ENCODE measurements at places on chromosomes 3 and 15.

DNA sequence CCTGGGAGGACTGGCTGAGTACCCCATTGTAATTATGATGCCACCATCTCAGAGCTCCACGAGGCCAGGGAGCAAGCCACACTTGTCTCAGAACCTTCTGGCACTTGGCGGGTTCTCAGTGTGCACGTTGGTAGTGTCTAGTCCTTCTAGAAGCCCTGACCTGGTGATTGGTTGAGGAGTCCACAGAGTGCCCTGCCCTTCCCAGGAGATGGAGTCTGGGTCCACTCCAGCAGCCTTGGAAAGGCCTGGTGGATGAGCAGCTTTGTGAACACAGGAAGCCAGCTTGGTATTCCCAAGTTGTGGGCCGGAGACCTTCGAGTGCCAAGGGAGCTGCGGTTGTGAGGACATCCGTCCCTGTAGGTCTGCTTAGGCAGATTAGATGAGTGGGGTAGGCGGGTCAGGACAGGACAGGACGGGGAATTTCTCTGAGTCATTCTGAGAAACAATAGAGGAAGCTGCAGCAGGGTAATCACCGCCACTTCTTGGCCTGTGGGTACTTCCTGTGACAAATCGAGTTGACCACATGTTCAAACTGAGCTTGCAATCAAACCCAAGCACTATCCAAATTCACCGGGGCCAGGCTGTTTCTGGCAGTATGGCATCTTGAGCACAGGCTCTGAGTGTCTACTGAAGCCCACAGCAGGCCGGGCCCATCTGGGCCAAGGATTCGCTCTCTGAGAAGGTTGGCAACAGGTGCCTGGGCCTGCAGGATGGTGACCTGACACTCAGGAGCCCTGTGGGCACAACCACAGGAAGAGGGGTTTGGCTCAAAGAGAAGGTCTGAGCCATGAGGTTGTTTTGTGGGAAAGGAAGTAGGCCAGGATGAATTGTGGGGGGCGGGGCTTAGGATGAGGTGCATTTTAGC is 71.5 kb upstream of the PLXNA1 start:
- no peak for DNase-seq

DNA sequence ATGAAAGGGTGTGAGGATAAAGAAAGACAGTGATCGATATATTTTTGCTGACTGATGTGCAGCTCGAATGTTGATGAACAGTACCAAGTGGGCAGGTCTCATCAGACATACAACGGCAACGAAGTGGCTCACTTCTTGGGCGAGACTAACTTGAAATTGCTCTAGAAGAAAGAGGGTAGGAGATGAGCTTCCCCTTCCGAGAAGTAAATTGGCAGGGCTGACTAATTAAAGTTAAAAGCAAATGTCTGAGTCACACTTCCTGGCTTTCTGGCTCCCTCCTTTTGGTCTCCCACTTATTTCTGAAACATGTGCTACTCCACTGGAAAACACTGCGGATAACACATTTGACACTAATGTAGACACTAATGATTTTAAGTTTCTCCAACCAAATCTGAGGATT is 228.3 kb downstream of the ABHD5 start:
- no peak for DNase-seq

GRCh38 chr3:149473357-149474249 is 894 bp upstream of the TM4SF4 start:
- no peak for DNase-seq

- DNase-seq: no peak
These were observed 10.3 kb downstream of the TM2D3 start for GRCh38 chr15:101641894-101642293.

DNA sequence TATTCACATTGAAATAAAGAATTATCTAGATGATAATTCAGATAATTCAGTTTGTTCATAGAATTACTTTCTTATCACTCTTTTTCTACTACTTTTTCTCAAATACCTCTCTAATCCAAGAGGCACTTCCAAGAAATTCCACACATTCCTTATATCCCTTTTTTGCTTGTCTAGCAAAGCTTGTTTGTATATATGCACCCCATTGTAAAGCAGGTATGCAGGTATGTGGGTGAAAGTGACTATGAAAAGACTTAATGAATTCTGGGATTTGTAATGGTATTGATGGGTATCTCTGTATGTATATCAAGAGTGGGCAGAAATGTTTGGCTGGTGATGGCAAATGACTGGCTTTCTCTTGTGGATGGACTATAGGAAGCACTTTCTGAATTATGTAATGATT is 94.1 kb upstream of the FGF7 start:
- DNase-seq: no peak

- no peak for DNase-seq
These were observed 482.2 kb downstream of the SQOR start for GRCh38 chr15:46117071-46117470.

GRCh38 chr15:90358124-90359033 is 6.3 kb downstream of the ZNF774 start:
- no peak for DNase-seq

DNA sequence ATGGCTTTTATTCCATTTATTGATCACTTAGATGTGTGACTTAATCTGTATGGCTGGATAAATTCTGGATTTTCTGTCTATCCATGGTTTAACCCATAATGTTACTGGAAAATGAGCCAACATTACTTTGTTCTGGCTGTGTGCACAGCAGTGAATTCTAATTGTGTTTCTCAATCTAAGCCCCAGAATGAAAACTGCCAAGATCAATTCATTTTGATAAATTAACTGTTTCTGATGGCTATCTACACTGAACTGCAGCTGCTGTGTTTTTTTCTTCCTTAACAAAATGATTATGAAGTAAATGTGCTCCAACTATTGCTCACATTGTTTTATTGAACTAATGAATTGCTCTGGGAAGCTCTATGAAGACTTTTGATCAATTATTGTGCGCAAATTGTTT is 35.7 kb upstream of the CPB1 start:
- DNase-seq: no peak

DNA sequence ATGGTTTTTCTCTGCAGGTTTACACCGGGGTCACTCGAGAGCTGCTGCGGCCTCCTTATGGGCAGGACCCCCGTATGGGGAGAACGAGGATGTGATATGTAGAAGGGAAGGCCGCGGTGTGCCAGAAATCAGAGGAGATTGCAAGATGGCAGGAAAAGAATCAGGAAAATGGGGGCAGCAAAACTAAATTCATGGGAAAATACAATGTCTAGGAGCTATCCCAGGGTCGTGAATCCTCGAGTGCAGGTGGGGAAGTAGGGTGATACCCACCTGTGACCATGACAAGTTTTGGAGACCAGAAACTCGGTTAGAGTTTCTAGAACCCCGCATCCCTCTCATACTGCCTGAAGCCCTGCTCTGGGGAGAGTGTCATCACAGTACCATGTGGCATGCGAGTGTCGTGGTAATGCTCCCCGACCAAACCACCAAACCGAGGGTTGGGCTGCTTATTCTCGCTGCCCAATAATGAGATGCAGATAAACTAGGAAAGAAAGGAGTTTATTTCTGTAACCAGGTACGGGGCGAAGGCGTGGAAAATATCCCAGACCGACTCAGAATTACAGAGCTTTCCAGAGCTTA is 781 bp downstream of the TRNT1 start:
- DNase-seq: no peak

- DNase-seq: no peak
These were observed 630.8 kb upstream of the KCNMB2 start for GRCh38 chr3:177905173-177906125.

DNA sequence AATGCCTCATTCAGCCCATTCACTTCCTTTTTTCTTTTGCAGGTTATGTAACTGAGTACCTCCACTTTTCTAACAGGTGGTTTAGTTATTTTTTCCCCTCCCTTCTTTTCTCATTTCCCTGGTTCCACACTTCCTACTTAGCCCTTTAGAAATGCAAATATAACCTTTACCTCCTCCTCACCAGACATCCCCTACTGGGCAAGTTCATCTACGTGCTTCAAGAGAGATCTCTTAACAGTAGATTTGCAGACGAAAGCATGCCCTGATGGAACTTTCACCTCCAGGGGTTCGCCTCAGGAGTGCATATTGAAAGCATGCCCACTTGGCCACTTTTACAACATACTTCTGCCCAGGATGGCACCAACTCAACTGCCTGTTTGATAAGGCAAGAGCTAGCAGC is 314.1 kb upstream of the LRRC3B start:
- no peak for DNase-seq

- DNase-seq: no peak
These were observed 47.3 kb downstream of the ITGB5 start for GRCh38 chr3:124839896-124840295.

DNA sequence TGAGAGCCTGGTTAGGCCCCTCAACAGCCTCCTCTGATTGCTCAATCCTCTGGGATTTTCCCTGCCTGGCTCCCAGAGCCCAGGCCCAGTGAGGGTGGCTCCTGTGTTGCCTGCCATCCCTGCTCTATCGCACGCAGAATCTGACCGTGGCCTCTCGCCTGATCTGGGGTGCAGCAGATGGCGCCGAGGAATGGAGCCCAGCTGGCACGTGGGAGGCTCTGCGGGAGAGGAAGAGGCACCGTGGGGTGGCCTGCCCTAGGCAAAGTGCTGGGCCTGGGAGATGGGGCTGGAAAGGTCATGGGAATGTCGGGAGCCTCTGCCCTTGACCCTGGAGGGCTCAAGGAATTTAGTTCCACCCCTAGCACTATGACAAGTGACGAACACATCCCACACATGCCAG is 10.3 kb downstream of the SV2B start:
- no peak for DNase-seq

GRCh38 chr3:170635385-170635735 is 49.5 kb upstream of the SLC7A14 start:
- DNase-seq: no peak

DNA sequence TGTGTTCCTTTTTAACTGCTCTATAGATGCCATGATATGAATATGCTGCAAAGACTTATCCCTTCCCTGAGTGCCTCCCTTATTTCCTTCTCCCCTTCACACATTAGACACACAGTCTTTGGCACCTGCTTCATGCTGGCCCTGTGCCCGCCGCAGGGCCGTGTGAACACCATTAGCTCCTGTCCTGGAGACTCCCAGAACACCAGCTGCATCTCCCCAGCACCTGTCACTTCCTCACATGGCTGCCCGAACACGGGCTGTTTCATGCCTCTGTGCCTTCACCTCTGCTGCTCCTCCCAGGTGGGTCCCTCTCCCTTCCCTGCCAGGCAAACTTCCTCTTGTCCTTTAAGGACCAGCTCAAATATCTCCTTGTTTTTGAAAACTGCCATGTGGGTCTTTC is 40.5 kb upstream of the SEC13 start:
- no peak for DNase-seq

GRCh38 chr3:184145111-184145524 is 10.0 kb downstream of the EIF2B5 start:
- DNase-seq: no peak

DNA sequence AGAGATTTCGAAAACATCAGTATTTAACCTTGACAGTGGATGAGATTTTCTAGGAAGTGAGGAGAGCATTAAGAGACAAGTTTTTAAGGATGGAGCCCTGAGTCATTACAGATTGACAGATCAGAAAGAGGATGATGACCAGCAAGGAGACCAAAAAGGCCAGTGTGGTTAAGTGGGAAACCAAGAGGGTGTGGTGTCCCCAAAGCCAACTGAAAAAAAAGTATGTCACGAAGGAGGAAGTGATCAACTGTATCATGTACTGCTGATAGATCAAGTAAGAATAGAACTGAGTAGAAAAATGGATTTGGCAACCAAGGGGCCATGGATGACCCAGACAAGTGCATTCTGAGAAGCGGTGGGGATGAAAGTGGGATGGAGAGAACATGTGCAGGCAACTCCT is 491.8 kb downstream of the FHIT start:
- no peak for DNase-seq

GRCh38 chr3:14398797-14399106 is 3.7 kb upstream of the SLC6A6 start:
- DNase-seq: no peak

DNA sequence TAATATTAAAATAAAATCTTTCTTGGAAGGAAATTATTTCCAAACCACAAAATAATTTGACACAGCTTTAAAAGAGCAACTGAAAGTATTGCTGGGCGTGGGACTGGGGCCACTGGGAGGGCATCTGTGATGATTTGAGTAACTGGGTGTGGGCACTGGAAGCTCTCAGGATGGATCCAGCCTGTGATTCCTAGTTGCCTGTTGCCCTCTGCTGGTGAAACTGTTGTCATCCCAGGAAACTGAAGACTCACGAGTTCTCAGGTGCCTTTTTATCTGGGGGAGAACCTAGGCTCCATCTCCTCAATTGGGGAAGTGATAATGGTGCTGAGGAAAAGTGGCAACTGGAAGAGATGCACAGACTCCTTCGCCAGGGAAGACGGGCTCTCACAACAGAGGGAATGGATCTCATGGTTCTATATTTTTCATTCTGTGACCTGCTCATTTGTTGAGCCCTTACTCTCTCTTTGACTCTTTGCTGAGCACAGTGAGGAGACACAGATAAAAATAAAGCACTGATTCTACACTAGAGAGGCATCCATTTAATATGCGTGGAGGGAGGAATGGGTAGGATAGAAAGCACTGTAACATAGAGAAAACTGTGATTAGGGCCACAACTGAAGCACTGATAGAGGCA is 61.6 kb downstream of the TPRG1 start:
- DNase-seq: peak; percentile 52

- DNase-seq: no peak
These were observed 201.1 kb upstream of the ADAMTS9 start for GRCh38 chr3:64888840-64889392.

DNA sequence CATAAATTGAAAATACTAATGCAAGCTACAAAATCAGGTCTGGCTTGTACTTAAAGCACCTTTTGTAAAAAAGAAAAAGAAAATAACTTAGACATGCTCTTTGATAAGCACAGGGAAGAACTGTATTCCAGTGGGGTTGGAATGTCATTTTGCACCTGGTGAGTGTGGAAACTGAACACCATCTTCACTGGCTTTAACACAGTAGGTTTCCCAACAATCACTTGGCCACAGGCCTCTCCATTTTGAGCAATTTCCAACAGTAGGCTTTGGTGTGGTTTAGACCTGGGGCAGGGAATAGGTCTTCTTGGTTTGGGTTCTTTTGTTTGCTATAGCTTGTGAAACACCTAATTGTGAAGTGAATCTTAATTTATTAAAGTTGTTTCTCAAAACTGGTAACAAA is 18.9 kb downstream of the PDZRN3 start:
- no peak for DNase-seq

- DNase-seq: no peak
These were observed 35.4 kb downstream of the SLC28A2 start for GRCh38 chr15:45287390-45287956.

DNA sequence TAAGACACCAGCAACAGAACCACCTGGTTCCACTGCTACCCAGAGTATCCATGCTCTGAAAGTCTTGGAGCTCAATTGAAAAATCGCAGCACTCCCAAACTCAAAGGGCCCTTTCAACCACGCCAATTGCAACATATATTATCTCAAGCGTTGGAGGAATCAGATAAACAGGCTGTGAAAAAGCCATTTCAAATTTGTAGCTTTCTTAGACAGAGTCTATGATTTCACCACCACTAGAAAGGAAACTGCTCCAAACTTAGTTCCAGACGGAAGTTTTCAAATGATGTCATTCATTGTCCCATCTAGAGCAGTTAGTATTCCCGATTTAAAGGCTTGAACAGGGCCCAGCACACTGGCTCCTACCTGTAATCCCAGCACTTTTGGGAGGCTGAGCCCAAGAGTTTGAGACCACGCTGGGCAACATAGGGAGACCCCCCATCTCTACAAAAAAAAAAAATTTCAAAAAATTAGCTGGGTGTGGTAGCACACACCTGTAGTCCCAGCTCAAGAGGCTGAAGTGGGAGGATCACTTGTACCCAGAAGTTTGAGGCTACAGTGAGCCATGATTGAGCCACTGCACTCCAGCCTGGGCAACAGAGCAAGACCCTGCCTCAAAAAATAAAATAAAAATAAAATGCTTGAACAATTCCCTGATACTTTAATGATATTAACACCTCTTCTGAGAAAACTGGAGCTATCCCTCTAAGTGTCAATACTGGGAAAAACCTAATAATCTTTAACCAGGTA is 16.8 kb downstream of the TNIK start:
- no peak for DNase-seq

All from dorsolateral prefrontal cortex (tissue), 122 donors.